Sigmoid colon (tissue), 7 donors: ENCODE measurements at places on chromosomes 5 and 9. TPM values are rescaled to one million over a fixed set of nuclear protein-coding genes. Genes with fewer than 3 reads are reported as not detected.
A peak's percentile ranks its signal among the peaks of the same experiment; 100 is the strongest.

Gene ASPN
- polyA plus RNA-seq: 2.5 TPM

- no peak for DNase-seq
Observed at GRCh38 chr9:87375397-87376073, 122.1 kb upstream of the DAPK1 start.

GRCh38 chr9:115170358-115171073 lies 52.6 kb upstream of the TNC start:
- no peak for DNase-seq

GRCh38 chr5:21701317-21701716 lies 1151.8 kb downstream of the CDH12 start:
- DNase-seq: no peak

- no peak for DNase-seq
Observed at GRCh38 chr9:75086541-75087288, 1.2 kb downstream of the NMRK1 start.

DNA sequence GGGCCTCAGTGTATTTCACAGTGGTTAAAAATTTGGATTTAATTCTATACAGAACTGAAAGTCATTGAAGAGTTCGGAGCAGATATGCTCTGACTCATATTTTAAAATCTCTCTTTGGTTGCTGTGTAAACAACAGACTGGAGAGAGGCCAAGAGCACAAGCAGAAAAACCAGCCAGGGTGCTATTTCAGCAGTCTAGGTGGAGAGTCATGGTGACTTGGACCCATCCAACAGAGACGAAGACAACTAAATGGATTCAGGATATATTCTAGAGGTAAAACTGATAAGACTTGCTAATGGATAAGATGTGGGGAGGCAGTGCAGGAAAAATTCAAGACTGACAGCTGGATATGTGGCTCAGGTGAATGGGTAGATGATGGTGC lies 168.9 kb downstream of the MAPKAP1 start:
- DNase-seq: no peak

- DNase-seq: peak; percentile 57
Observed at GRCh38 chr5:1727571-1727970, 72.1 kb downstream of the MRPL36 start.

- no peak for DNase-seq
Observed at GRCh38 chr5:13505326-13505725, 439.2 kb downstream of the DNAH5 start.

Gene FOXE1
- polyA plus RNA-seq: not detected

- DNase-seq: no peak
Observed at GRCh38 chr5:164000241-164000640, 494.8 kb downstream of the MAT2B start.

GRCh38 chr9:93369686-93370085 lies 81.8 kb upstream of the FAM120A start:
- DNase-seq: no peak

GRCh38 chr5:5953584-5954274 lies 424.6 kb downstream of the MED10 start:
- no peak for DNase-seq

DNA sequence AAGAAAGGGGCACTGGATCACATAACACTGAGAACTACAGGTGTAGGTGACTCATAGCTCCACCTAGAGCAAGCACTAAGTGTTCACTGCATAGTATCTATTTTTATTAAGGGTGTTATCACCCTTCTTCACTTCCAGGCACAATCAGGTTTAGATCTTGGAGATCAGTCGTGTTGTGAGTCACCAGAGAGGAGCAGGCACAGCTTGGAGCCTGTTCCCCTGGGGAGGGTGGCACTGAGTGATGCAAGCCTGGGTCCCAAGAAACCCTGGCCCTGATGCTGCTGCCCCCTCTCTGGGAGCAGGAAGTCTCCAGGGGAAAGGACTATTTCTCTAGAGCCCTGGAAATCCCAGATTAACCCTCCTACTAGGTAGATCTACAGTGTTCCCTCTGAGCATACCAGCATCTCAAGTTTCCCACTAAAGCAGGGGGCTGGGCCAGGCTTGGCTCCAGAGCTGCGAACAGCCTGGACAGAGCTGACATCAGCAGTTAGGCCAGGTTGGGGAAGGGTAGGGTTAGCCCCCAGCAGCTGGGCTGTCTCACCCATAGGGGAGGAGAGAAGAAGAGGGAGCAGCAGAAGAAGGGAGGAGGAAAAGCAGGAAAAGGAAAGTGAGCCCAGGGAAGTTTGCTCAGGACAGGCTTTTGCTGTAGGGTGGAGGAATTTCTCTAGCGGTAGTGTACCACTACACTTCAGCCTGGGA lies 28.1 kb upstream of the SPINK4 start:
- DNase-seq: peak; percentile 59

Gene GHR
- 0.46 TPM for polyA plus RNA-seq

- no peak for DNase-seq
Observed at GRCh38 chr5:77637998-77638762, at the start of gene OTP. Gene OTP (minus strand): TSS chr5:77638713. CDS start chr5:77638549, 164 bp downstream.

Gene ACOT12
- not detected for polyA plus RNA-seq

Gene NUP214
- polyA plus RNA-seq: 22.0 TPM

Gene FOXD4L5
- polyA plus RNA-seq: not detected

Gene SLC6A7
- polyA plus RNA-seq: 10.8 TPM

Gene NR4A3
- polyA plus RNA-seq: 1.2 TPM

Gene SPEF2
- polyA plus RNA-seq: 3.6 TPM

GRCh38 chr9:74683322-74683721 lies 186.2 kb downstream of the RORB start:
- DNase-seq: no peak

DNA sequence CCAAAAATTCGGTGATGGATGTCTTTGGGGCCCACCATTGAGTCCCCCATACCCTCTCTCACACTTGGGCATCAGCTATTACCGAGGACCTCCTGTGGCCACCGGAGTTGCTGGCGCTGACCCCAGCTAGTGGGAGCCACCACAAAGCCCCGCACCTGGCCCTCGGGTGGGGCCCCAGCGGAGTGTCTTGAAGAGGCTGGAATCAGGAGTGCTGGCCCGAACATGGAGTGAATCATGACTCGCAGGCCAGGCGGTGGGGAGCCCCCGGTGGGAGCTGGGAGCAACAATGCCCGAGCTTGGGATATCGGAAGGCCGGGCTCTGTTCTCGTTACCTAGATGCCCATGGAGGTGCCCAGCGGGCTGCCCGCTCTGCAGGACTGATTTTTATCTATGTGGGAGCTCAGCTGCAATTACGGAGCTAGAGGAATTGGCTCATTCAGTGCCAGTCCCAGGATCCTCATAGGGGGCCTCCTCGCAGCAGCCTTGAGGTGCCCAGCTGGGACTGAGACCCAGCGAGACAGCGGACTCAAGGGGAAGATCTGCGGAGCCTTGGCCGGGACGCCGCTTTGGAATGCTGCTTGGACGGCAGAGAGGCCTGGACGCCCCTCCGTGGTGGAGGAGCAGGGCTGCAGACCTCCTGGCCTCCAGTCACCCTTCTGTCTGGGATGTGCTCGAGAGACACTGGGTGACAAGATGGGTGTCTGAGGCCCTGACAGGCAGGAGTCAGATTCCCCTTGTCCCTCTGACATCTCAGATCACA lies 70.8 kb downstream of the PSMB7 start:
- DNase-seq: no peak

GRCh38 chr5:41264019-41264418 lies 50.7 kb upstream of the C6 start:
- DNase-seq: no peak

Gene NR2F1-AS1
- polyA plus RNA-seq: 3.2 TPM

DNA sequence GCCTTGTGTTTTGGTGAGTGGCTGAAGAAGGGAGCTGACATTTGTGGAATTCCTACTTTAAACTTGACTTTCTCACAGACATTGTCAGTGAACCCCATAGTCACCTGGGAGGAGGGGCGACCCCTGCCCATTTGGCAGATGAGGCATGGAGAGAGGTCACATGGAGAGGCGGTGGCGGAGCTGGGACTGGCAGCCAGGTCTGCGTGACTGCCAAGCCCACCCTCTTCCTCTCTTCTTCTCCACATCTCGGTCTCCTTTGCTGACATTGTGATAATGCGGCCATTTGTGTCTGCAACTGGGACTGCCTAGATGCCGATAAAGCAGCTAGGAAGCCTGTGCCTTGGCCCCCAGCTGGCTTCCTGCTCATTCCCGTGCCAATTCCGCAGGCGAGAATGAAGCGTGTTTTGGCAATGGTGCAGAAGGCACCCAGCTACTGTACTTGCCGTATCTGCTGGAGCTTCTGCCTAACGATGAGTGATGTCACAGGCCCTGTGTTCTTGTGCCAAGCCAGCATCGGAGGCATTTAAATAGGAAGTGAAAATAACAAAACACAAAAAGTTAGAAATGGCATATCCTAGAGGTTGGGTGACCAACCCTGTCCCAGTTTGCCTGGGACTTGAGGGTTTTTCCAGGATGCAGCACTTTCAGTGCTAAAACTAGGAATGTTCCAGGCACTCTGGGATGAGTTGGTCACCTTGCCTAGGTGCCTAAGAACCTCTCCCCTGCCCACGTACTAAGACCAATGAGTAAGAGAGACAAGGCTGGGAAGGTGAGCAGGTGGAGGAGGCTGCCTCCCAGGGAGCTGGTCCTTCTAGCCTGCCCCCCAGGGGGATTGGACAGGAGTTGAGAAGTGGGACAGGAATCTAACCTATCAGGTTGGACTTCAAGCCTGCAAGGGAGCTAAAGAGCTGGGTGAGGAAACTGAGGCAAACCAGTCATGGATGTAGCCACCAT lies 23.6 kb downstream of the OLFML2A start:
- no peak for DNase-seq

DNA sequence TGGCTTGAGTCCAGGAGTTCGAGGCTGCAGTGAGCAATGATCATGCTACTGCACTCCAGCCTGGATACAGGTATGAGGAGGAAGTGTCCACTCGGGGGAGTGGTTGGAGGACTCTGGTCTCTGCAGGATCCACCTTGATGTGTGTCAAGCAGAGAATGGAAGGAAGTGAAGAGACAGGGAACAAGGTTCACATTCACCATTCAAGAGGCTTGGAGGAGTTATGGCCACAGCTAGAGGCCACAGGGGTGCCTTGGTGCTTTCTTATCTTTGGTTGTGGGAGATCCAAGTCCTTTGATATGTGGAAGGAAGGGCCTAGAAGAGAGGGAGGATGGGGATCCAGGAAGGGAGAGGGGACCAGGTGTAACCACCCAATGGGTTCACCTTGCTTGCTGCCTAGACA lies 5.4 kb upstream of the CERCAM start:
- DNase-seq: no peak

GRCh38 chr9:93234600-93234999 lies 50.7 kb downstream of the WNK2 start:
- DNase-seq: no peak

- DNase-seq: no peak
Observed at GRCh38 chr5:40787986-40788385, 10.2 kb downstream of the PRKAA1 start.

DNA sequence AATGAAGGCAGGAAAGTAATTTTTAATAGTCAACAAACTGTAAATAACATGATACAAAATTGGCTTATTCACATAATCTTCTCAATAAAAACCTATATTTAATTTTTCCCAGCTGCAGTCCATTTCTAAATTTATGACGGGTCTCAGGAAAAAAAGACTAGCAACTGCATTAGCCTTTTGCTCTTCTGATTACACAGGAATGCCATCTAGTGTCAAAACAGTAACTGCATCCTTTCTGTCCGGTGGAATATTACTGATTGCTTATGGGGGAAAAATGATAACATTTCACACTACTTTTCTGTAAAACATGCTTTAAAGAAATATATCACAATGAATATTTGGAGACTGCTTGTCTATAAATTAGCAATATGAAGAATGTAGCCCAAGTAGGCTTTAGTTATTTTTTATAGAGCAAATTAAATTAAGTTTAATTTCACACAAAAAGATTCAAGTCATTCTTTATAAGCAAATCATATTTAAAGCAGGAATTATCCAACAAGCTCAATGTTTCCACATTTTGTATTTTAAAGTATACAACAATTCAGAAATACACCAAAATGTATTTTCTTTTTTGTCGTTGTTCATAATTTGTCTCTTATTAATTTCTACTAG lies 534.7 kb downstream of the CDH10 start:
- DNase-seq: no peak

DNA sequence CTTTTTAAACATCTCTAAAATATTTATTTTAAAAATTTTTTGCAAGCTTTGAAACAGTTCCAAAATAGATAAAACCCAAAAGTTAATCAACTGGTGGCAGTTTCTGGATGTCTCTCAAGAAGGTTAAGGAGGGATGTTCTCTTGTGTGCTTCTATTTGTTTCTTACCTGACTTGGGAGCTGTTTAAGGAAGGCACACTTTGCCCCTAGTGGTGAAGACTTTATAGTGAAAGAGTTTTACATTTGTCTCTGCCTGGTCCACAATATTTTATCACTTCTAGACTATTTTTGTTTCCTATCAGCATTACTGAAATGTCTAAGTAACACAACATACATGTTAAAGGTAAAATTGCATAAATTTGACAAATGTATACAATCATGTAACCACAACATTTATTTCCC lies 552.8 kb downstream of the SEMA5A start:
- no peak for DNase-seq

Gene ZFP37
- not detected for polyA plus RNA-seq
